Caco-2 (cell line): ENCODE measurements at places on chromosomes 4 and X.

GRCh38 chr4:4311193-4311592, 21.1 kb downstream of the ZBTB49 start:
- DNase-seq: no peak

GRCh38 chrX:150569155-150569477, 695 bp downstream of the MTM1 start:
- DNase-seq: no peak

DNA sequence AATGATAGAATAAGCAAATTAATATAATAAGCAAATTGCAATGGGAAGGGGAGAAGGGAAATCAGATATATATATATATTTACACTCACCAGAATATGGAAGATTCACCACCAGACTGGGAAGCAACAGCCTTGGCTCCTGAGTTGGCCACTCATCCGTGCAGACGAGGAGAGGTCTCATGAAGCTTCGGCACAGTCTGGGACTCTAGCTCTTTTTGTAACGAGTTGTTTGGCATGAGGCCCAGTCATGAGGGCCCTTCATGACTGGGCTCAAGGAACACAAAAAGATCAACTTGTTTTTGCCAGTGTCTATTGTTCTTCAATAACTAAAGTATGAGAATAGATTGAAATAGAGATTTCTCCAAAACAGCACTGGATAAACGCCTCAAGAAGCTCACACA, 176.4 kb downstream of the ADGRA3 start:
- no peak for DNase-seq

GRCh38 chr4:123327846-123328429, 68.7 kb upstream of the SPRY1 start:
- no peak for DNase-seq

DNA sequence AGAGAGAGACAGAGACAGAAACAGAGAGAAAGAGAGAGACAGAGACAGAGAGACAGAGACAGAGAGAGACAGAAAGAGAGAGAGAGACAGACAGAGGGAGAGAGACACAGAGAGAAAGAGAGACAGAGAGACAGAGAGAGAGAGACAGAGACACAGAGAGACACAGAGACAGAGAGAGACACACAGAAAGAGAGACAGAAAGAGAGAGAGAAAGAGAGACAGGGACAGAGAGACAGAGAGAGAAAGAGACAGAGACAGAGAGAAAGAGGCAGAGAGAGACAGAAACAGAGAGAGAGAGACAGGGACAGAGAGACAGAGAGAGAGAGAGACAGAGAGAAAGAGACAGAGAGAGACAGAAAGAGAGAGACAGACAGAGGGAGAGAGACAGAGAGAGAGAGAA, 52.9 kb downstream of the CRLF2 start:
- no peak for DNase-seq

GRCh38 chr4:103482471-103482870, 237.3 kb downstream of the TACR3 start:
- DNase-seq: no peak
